Suppressor macrophage treated with lipopolysaccharide for 4 hours (primary cell): ENCODE measurements at places on chromosomes 5 and 9.

DNA sequence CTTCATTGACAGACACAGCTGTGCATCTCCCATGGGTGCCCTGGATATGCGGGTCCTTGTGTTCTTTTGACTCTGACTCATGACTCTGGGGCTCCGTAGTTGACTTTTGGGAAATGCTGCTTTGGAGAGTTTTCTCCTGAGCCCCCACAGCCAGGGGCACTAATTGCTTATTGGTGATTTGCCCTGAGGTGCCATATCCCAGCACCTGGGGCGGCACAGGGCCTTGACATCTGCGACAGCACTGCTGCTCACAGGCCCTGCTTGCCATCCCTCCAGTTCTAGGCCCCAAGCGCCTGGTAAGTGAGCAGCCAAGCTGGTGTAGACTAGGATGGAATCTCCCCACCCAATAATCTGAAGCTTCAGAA lies 75.1 kb downstream of the AMBP start:
- DNase-seq = no peak

- no peak for DNase-seq
Observed at GRCh38 chr9:35558185-35558584, 46.9 kb upstream of the TESK1 start.

DNA sequence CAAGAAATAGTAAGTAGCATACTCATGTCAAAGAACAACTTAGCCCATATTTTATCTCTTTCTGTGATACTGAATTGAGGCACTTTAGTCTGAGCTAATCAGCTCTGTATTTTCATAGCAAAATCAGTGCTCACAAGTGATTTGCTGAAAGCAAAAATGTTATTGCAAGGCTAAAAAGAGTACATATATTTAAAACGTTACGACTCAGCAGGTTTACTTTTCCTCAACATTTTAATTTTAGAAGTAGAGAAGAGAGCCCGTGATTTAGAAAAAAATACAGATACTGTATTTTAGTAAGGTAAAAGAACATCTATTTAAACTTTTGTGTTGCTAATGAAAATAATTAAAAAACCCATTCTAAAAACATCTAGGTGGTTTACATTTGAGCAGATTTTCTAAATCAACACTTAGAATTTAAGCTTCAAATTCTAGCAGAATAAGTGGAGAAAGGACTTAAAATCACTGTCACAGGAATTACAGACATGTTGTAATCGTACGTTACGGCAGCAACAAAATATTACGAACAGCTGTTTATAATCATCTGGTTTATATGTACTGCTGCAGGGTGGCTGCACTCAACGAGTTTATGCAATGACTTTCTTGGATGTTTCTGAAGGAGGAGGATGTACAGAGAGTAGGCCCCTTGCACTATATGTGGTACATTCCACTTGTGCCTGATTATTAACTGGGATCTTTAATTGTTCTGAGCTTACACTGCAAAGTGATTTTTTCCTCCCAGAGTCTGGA lies 20.1 kb downstream of the SREK1 start:
- DNase-seq = no peak

GRCh38 chr5:139014726-139015125 lies 139.6 kb upstream of the LRRTM2 start:
- DNase-seq = no peak

DNA sequence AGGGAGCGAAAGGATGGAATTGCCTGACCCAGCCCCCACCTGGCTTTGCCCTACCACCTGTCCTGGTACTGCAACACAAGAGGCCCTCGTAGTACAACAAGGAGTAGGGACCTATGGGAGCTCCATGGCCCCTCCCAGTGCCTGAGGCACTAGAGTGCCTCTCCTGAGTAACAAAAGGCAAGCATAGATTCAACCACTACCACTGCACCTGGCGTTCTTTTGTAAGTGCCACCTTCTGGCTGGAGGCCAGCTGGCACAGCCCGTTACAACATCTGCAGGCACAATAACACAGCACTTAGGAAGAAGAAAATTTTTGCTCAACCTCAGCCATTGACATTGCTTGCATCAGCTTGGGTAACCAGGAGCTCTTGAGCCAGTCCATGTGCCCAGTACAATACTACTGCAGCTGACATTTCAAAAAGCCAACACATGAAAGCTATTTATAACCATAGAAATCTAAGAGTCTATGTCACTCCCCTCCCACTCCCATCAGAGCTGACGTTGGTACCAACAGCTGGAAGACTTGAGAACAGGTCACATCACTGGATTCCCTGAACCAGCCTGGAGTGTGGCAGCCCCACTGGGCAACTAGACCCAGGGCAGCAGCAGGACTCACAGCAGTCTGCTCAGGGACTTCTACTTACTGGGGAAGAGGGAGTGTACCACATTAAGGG lies 17.7 kb upstream of the FAM174A start:
- no peak for DNase-seq

GRCh38 chr5:141785711-141786110 lies 92.5 kb downstream of the PCDH1 start:
- DNase-seq = no peak

DNA sequence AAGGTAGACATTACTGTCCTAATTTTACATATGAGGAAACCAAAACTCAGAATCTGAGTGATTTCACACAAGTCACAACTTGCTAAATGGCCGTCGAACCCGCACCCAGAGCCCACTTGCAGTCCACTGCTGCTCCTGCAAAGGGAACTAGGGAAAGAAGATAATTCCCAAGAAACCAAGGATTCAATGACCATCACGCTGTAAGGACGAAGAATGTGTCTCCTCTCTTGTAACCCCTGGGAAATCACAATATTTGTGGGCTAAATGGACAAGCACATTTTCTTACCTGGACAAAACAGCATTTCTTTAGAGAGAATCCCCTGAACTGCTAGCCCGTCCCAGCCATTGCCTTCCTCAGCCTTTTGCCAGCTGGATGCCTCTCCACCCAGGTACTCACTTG lies 2.4 kb downstream of the RPS14 start:
- no peak for DNase-seq

DNA sequence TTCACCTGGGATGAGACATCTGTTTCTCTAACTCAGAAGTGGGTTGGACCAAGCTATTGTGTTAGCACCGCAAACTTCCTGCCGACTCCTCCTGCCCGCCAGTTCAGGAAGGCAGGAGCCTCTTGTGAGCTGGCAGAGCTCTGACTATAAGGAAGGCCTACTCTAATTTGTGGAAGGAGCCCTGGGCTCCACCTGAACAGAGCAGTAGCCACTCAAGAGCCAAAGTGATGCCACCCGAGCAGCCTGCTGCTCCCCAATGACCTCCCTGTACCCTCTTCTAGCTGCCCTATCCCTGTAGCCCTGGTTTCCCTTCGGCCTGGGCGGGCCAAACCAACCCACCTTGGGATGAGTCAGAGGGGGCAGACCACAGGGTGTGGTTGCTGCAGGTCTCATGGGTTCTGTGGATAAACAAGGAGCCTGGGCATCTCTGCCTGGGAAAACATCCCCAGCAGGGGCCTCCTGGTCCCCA lies 81.6 kb downstream of the PSD2 start:
- DNase-seq = no peak

DNA sequence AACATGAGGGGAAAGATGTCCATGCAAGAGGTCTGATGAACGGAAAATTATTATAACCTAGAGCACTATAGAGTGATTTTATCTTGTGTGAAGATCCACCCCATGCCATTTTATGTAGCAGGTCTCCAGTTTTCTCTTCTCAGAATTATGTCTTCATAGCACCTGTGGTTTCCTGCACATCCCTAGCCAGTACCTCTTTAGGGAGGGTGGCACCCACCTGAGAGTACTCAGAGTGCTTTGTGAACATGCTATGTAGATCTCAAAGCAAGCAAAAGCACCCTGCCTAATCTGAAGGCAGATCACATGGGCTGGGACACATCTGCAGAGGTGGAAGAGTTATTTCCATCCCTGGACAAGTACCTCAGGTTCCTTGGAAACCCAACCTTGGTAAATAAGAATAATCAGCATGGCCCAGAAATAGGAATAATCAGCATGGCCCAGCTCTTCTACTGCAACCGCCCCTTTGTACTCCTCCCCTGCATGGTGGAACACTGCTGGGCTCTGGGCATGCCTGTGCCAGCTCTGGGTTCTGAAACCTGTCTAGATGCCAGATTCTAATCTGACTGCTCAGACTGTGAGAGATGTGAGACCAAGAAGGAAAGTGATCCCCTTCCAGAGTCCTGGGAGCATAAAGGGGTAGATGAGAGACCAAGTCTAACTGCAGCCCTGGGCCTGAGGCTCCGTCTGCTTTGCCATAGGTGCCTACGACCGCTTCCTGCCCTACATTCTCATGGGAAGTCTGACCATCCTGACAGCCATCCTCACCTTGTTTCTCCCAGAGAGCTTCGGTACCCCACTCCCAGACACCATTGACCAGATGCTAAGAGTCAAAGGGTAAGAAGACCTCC lies 23.7 kb downstream of the SLC22A5 start:
- no peak for DNase-seq

DNA sequence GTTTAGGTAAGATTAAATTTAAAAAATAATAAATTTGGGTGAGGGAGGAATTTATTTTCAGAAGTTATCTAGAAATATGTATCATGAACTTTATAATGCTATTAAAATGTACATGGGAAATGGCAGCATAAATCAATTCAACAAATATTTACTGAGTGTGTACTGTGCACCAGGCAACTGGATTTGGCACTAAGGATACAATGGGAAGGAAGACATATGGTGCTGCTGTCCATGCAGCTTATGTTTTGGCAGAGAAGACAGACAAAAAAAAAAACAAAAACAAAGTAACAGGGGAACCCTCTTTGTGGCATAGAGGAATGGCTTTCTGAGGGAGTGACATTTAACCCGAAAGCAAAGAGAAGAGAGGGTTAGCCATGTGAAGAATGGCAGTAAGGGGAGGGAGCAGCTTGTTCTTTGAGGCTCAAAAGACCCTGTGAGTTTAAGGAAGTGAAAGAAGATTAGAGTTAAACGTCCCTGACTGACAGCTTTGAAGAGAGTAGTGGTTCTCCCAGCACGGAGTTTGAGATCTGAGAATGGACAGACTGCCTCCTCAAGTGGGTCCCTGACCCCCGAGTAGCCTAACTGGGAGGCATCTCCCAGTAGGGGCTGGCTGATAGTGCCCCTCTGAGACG lies 23.9 kb downstream of the CNTRL start:
- no peak for DNase-seq

DNA sequence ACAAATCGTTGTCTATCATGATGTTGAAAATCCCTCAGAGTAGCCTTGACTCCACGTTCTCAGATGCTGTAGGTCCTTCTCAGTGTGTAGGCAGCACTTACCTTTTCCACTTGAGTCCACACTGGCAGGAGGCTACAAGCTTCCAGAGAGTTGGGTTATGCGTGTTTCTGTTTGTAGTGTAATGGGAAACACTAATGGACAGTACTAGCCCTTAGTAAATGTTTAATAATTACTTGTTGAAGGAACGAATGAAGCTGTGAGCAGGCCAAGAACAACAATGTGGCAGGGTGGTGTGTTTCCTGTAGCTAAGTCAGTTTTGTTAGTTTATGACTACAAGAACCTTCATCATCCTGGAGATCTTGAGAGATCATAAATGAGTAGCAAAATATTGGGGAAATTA lies 83.5 kb downstream of the ARHGAP26 start:
- no peak for DNase-seq

- DNase-seq = no peak
Observed at GRCh38 chr5:90421136-90421535, 11.6 kb upstream of the CETN3 start.

GRCh38 chr5:91306497-91306896 lies 76.6 kb downstream of the ARRDC3 start:
- no peak for DNase-seq

DNA sequence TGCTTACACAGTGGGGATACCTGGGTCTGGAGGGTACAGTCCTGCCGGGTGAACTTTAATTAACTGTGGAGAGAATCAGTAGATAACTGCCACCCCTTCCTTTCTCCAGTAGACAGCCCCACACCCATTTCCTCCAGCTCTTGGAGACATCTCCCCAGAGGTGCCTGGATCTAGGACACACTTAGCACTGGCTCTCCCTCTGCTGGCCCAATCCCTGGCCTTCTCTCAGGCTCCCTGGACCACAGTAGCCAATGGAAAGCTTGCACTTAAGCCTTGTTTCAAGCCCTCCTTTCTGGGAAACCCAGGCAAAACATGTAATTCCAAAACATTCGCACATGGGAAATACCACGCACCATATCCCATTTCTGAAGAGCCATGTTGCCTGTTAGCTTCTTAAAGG lies 169.2 kb upstream of the GAS1 start:
- no peak for DNase-seq

GRCh38 chr9:5532306-5532705 lies 22.0 kb downstream of the PDCD1LG2 start:
- DNase-seq = no peak

DNA sequence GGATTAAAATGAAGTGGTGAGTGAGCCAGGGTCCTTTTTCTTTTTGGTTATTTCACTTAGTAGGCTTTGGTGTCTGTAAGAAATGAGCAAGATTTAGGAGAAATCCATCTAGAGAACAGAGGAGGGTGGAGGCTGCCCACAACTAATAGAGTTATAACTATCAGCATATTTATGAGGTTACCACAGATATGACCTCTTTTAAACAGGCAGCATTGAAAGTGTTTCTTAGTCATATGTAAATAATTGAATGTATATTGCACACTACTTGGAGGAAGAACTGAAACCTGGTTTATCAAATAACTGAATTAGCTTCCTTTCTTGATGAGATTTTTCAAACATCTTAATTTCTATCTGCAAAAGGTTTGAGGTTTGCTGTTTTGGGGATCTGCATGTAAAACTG lies 483.1 kb upstream of the PIK3R1 start:
- DNase-seq = peak; percentile 2

- DNase-seq = no peak
Observed at GRCh38 chr5:124726631-124727362, 19.6 kb downstream of the ZNF608 start.

DNA sequence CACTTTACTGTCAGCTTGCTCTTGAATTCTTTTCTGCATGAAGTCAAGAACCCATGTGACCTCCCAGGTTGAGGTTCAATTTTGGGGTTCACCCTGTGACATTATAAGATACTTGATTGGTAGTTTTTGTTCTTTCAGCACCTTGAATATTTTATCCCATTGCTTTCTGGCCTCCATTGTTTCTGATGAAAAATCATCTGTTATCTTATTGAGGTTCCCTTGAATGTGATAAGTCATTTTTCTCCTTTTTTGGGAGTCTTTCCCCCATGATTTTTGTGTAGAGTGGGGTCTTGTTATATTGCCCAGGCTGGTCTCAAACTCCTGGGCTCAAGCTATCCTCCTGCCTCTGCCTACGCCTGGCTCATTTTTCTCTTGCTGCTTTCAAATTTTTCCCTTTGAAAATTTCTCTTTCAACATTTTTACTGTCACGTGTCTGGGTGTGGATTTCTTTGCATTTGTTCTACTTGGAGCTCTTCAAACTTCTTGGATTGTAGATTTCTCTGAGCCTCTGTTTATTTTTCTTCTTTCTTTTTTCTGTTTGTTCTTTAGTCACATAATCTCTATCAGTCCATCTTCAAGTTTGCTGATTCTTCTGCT lies 20.8 kb upstream of the SLC44A1 start:
- no peak for DNase-seq

- DNase-seq = no peak
Observed at GRCh38 chr5:4735261-4735660, 404.9 kb upstream of the ADAMTS16 start.

GRCh38 chr9:32345243-32345642 lies 39.2 kb upstream of the ACO1 start:
- no peak for DNase-seq

GRCh38 chr5:99315413-99316183 lies 386.8 kb upstream of the CHD1 start:
- DNase-seq = peak; percentile 66

GRCh38 chr9:17990602-17991001 lies 411.7 kb downstream of the SH3GL2 start:
- DNase-seq = no peak
